ENCODE measurements at places on chromosomes 3 and 15.

GRCh38 chr15:61623746-61624145 lies 394.6 kb upstream of the RORA start:
- DNase-seq = no peak

GRCh38 chr3:151012753-151013152 lies 40.2 kb upstream of the CLRN1 start:
- no peak for DNase-seq

DNA sequence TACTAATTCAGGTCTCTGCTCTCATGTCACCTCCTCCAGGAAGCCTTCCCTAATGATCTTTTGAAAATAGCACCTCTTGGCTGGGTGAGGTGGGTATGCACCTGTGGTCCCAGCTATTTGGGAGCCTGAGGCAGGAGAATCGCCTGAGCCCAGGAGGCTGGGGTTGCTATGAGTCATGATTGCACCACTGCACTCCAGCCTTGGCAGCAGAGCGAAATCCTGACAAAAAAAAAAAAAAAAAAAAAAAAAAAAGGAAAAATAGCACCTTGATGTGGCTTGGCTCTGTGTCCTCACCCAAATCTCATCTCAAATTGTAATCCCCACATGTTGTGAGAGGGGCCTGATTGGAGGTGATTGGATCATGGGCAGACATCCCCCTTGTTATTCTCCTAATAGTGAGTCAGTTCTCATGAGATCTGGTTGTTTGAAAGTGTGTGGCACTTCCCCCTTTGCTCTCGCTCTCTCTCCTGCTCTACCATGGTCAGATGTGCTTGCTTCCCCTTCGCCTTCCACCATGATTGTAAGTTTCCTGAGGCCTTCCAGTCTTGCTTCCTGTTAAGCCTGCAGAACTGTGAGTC lies 11.2 kb upstream of the RNU6-1 start:
- no peak for DNase-seq

DNA sequence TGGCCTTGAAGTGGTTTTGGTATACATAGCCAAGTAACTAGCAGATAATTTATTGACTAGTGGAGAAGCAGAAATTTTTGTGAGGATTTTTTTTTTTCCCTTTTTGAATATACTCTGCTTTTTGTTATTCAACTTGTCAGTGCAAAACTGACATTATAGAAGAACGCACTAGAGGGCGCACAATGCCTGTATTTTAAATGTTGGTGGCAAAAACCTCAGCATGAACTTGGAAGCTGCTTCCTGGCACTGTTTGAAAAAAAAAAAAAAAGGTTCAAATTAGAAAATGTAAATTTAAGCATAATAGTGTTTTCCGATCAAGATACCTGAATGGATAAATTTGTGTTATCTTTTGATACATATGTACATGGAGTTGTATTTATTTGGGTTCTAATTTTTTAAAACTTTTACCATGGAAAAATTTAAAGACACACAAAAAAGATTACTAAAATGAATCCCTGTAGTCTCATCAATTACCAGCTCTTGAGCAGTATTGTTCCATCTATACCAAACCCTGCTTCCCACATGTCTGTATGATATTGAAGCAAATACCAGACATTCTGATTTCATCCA lies 56.0 kb downstream of the SLC25A26 start:
- DNase-seq = peak; percentile 31

DNA sequence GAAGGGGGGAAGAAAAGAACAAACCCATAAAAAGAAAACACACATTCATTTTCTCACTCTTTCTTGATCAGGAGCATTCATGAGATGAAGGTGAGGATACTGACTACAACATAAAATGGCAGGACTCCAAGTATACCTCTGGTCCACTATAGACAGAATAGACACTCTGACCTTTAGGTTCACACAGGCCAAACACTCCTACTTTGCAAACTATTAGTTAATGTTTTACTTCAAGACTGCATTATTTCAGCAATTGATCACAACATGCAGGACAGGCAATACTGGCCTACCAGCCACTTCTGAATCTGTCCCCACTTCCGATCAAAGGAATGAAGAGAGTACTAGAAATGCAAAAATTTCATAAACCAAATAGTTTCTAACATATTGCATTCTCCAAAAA lies 47.0 kb downstream of the LRRFIP2 start:
- DNase-seq = no peak

- no peak for DNase-seq
Observed at GRCh38 chr3:57091521-57092273, 31.2 kb downstream of the SPATA12 start.

GRCh38 chr15:45183511-45183910 lies 4.3 kb downstream of the SHF start:
- no peak for DNase-seq

DNA sequence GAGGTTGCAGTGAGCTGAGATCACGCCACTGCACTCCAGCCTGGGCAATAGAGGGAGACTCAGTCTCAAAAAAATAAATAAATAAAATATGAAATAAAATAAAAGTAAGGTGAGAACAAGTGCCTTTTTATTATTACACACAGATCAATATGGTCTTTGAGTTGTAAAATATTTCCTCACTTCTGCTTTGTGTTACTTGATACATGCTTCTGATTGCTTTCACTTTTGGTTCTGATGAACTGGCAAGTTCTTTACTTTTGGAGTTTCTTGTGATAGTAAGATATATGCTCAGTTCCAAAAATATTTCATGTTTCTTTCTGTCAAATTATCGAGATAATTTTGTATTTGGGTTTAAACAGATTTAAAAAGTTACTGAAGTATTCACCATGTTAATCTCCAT lies 16.6 kb upstream of the GYG1 start:
- no peak for DNase-seq

DNA sequence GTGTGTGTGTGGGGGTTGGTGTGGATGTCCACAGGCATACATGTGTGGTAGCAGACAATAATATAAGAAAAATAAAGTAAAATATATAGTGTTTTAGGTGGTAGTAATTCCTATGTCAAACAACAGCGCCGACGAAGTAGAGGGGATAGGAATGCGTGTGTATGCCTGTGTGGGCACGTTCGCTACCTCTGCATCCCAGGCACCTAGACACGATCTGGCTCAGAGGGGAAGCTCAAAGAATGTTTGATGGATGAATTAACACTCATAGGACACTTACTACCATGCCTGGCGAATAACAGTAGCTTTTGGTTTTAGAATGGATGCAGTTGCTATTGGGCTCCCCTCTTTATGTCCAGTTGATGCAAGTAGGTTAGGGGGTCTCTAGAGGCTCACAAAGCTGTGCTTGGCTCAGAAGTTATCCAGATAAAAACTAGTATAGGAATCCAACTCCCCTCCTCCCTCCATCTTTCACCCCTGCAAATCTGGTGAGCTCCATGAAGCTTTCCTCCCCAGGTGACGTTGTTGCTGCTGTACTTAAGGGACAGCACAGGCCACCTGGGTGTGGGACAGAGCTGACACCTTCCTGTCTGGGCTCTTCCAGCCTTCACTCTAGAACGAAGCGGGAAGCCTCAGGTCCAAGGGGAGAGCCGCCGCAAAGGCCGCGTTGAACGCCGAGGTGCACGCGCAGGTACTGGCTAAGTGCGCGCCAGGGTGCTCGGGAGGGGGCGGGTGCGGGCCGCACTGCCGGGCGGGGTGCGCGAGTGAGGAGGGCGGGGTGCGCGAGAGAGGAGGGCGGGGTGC lies 192.6 kb upstream of the LYSMD4 start:
- DNase-seq = peak; percentile 62

GRCh38 chr3:174046311-174046710 lies 648.8 kb downstream of the NLGN1 start:
- DNase-seq = no peak

DNA sequence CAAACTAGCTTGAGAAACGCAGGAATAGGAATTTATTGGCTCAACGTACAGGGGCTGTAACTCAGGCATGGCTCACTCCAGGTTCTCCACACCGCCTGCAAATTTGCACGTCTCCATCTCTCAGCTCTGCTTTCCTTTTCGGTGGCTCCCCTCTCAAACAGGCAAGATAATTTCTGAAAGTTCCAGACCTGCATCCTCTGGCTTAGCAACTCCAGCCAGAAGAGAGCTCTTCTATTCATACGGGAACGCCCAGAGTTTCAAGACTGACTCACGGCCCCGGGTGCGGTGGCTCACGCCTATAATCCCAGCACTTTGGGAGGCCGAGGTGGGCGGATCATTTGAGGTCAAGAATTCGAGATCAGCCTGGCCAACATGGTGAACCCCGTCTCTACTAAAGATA lies 139.7 kb upstream of the BNIP2 start:
- DNase-seq = no peak

- DNase-seq = no peak
Observed at GRCh38 chr3:123449997-123450604, 1.2 kb upstream of the ADCY5 start.

- DNase-seq = no peak
Observed at GRCh38 chr3:149792452-149793270, at the start of gene ANKUB1. TSS of gene ANKUB1 (minus strand) at chr3:149792554. CDS start at chr3:149792366, 188 bp downstream.

Measured in GM20000 (cell line).